ENCODE measurements at places on chromosomes 12 and 14.
A peak's percentile ranks its signal among the peaks of the same experiment; 100 is the strongest.

GRCh38 chr12:14972816-14973215 lies at the start of gene PDE6H:
Gene PDE6H, plus strand, starts transcription at chr12:14973042. Its CDS starts 4,971 bp downstream, at chr12:14978013.
- no peak for DNase-seq

GRCh38 chr14:70810621-70811020 lies 1.3 kb upstream of the MAP3K9 start:
- no peak for DNase-seq

DNA sequence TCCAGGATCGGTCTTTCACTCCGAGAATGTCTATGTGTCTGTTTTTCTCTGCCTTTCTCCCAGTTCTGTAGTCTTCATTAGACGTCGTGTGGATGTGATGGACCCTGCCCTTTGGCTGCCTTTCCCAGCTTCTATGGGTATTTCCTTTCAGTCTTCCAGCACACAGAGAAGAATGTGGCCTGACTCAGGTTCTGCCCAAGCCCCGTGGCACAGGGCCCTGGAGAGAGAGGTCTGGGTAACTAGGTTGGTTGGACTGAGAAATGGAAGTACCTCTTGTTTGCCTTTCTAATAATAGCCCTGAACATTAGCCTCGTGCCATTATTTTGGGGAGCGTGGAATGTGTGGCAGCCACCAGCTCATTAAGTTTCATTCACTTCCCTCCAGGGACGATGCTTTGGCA lies 3.8 kb downstream of the FOXJ2 start:
- no peak for DNase-seq

DNA sequence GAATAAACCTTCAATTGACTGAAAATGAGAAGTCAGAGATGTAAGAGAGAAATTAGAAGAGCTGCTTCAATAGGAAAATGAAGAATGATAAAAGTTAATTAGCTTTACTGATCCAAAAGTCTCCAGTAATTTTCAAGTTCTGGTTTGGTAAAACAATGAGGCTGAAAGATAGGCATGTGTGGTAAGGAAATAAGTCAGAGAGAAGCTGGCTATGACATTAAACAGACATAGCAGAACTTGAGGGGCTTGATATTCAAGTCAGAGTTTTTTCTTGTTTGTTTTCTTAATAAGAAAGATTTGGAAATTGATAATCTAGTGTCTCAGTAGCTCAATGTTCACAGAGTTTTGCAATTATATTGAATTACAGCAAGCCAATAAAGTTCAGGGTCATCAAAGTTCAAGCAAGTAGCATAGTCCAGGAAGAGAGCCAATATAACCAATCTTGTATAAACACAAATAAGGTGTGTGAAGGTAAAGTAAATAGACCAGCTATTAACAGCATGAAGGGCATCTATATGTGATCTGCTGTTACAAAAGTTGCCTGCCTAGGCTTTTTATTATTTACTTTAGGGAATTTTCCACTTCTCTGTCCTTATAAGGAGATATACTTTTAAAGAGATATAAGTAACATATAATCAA lies 1111.5 kb downstream of the TRHDE start:
- DNase-seq: no peak

- DNase-seq: no peak
Observed at GRCh38 chr12:65682112-65682511, 142.2 kb upstream of the HMGA2 start.

DNA sequence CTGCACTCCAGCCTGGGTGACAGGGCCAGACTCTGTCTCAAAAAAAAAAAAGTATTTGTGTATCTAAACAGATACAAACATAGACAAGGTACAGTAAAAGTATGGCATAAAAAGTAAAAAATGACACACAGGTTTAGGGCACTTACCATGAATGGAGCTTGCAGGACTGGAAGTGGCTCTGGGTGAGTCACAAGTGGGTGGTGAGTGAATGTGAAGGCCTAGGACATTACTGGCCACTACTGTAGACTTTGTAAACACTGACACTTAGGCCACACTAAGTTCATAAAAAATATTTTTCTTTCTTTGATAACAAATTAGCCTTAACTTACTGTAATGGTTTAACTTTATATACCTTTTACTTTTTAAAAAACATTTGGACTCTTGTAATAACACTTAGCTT lies 38.0 kb upstream of the EIF5 start:
- DNase-seq: peak; percentile 20

GRCh38 chr14:99260587-99261551 lies 11.1 kb downstream of the BCL11B start:
- DNase-seq: no peak

GRCh38 chr12:100141666-100141997 lies 1.0 kb downstream of the BLTP3B start:
- peak; percentile 91 for DNase-seq

DNA sequence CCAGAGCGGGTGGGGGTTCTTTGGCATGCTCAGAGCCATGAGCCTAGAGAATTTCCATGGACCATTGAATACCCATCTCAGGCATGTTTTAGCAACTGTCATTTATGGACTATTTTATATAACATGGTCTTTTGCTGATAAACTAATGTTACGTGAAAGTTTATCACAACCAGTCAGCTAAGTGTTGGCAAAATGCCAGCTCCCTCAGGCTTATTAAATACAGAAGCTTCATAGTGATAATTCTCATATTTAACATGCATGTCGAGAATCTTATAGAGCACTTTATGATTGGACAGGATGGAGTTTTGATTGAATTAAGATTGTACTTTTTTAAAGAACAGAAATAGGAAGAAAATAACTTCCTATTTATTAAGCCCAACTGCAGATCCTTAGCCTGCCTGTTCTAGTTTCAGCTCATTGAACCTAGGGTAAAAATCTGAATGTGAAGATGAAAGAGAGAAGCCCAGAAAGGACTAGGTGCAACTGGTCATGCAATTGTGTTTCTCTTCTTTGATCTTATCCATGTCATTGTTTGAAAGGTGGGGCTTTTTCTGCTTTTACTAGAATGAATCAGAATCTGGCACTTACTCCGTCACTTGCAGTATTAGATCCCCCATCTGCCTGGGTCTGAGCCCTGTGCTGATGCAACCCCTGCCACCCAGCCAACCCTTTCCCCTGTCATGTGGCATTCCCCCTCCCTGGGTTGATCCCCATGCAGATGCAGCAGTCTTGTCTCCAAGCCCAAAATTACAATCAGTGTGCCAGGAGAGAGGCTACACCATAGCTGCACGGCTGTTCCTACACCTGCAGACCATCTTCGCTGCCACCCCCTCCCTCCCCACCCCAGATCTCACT lies 134.6 kb upstream of the EVL start:
- no peak for DNase-seq

- DNase-seq: no peak
Observed at GRCh38 chr14:69713993-69714679, 52.8 kb upstream of the SRSF5 start.

DNA sequence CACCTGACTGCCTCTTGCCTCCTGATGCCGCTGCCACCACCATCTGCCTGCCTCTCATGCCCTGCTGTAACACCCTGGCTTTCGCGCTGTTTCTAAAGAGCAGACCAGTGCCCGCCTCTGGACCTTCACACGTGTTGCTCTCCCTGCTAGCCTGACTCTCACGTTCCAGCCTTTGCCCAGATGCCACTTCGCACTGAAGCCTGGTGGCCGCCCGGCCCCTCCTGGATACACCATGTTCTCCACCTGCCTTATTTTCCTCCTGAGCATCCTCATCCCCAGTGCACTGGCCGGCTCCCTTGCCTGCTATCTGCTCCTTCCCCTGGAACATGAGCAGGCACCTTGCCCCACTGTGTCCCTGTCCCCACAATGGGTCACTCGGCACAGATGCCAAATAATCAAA lies 146.5 kb downstream of the PIWIL1 start:
- no peak for DNase-seq

All from ACHN (cell line).